ENCODE measurements at places on chromosomes 6 and 20.

DNA sequence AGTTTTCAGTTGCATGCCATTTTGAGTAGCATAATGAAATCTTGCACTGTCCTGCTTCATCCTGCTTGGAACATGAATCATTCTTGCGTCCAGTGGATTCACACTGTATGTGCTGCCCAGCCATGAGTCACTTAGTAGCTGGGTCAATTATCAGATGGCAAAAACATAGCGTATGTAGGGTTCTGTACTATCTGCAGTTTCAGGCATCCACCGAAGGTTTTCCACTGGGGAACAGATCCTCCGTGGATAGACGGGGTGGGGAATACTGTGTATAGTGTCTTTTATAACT lies 61.4 kb downstream of the IL22RA2 start:
- DNase-seq, result no peak

GRCh38 chr20:37774156-37774555 lies 80.3 kb downstream of the CTNNBL1 start:
- no peak for DNase-seq

- DNase-seq, result no peak
Measured at GRCh38 chr6:20213271-20213798, 1.1 kb upstream of the MBOAT1 start.

GRCh38 chr20:49276961-49277785 lies 684 bp downstream of the ZNFX1 start:
- no peak for DNase-seq

DNA sequence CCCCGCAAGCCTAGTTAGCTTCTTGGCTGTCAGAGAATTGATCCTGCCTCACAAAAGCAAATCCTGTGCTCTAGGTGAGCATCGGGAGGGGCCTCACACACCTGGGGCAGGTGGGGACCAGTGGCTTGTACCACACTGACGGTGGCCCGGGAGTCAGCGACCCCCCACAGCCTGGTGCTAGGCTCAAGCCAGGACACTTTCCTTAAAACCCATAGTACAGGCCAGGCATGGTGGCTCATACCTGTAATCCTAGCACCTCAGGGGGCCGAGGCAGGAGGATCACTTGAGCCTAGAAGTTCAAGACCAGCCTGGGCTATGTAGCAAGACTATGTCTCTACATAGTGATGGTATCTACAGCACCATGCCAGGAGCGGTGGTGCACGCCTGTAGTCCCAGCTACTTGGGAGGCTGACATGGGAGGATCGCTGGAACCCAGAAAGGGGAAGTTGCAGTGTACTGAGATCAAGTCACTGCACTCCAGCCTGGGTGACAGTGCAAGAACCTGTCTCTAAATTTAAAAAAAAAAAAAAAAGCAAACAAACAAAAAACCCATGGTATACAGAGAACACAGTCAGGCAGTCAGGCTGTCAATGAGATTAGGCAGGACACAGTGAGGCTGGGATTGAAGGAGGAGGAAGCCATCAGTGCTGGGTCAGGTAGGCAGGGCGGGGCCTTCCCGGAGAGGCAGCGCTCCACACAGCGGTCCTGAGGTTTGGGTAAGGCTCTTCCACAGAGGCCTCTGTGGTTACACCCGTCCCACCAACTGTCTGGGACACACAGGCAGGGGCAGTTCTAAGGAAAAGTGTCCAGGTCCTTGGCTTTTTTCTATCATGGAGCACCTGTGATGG lies 41.3 kb downstream of the SYNJ2 start:
- no peak for DNase-seq

- DNase-seq, result no peak
Measured at GRCh38 chr20:32495217-32495565, 89.9 kb downstream of the NOL4L start.

DNA sequence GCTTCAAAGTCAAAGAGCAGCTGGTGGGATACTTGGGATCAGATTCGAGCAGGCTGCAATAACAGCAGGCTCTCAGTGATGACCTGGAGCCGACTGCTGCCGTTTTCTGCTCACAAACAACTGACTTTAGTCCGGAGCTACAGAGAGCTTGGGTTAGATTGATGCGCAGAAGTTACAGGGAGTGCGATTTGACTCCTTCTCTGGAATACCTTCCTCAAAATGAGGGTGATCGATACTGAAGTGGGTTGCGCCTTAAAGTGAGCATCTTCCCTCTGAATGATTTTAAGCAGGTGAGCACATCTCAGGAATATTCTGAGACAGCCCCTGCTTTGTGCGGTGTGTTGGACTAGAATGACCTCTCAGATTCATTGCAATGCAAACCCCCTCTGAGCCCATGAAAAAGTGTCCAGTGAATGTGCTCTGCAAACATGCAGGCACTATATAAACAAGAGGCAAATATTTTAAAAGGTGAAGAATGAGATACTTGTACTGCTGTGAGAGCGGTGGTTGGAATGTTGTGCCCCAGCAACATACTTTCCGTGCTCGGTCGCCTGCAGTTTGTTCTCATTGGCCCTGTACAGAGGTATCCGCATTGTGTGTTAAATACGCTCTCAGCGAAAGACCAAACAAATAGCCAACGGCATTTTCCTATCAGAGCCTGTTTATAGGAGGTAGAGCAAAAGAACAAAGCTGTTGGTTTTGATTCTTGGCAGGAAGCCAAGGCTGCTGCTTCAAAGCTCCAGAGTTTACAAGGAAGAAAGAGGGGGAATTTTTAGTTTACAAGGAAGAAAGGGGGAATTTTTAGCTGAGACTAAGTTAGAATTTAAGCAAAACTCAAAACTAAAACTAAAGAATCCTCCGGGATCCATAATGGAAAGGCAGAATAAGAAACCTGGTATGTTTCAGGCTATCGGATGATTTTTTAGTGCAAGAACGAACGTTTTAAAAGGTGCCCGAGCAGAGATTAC lies 67.7 kb downstream of the PHACTR2 start:
- no peak for DNase-seq

GRCh38 chr20:51312480-51312783 lies 230.1 kb downstream of the NFATC2 start:
- no peak for DNase-seq

- no peak for DNase-seq
Measured at GRCh38 chr6:137967689-137968454, 100.8 kb downstream of the TNFAIP3 start.

- DNase-seq, result no peak
Measured at GRCh38 chr20:63580796-63581461, 6.9 kb upstream of the HELZ2 start.

DNA sequence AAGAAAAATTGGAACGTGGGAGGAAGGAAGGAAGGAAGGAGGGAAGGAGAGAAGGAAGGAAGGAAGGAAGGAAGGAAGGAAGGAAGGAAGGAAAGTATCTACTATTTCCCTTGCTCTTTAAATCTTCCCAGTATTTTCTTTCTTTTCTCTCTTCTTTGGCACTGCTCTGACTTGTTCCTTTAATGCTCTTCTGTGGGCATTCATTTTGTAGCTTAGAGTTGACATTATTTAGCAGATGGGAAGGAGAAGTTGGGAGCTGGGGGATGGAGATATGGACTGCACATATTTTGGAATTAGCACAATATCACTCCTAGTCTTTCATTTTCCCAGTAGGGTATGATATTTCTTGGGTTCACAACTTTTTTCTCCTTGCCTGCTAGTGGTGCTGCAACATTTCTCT lies 152.2 kb downstream of the TFAP2B start:
- DNase-seq, result no peak

DNA sequence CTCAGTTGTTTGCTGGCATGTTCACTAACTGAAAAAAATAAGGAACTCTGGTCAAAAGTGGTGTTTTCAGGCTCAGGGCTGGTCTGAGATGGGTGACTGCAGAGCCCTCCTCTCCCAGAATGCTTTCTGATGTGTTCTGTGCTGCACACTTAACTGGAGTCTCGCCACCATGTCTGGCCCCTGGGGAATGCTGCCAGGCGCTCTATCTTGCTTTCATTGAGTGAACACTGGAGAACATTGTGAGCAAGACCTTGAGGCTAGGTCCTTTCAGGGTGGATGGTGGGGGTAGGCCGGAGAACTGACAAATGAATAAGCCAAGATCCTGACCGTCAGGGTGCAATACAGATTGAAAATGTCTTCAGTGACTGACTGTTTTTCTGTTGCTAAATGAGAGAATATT lies 19.5 kb downstream of the PANK2 start:
- DNase-seq, result no peak

DNA sequence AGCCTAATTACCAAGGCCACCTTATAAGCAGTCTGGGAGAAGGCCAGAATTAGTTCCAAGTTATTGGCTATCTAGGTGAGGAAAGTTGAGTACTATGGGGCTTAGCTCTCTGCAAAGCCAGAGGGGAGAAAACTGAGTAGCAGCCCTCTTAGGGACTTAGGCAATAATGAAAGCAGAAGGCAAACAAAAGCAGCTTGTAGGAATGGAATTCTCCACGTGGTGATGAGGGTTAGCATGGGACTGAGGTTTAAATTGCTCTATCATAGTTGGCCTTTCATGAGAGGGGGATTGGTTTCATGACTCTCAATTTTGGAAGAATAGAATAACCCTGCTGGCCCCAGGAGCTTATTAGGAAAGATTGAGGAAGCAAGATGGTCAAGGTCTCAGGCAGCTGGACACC lies 7.0 kb upstream of the UBE2J1 start:
- no peak for DNase-seq

DNA sequence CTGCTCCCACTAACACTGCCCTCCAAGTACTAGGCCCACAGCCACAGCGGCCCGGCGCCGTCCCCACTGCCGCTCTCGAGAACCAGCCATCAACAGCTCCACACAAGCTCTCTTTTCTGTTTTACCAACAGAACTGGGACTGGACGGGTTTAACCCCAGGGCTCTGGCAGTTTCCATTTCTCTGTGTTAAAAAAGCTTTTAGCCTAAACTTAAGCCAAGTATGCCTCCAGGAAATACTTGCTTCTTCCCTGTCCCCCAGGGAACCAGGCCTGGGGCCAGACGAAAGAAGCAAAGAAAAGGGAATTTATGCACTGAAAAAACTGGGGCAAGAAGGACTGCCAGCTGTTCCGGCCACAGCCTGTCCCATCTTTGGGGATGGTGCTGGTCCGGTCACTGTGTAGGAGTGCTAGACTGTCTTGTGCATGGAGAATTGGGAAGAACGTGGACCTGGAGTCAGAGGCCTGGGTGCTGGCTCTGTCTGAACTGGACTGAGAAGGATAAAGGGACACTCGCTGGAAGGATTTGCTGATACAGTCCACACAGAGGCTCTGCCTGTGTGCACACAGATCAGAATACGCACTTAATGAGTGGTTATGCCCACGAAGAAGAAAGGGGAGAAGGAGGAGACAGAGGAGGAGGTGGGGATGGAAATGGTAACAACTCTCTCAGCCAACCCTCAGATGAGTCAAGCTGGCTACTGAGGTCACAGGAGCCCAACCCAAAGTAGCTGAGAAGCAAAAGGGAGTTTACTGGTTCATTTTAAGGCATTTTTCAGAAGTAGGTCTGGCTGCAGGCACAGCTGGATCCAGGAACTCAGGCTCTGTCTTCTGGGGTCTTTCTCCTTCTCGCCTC lies 254.4 kb upstream of the PMEPA1 start:
- no peak for DNase-seq

Data from cerebellar nuclear complex (tissue), 1 donor.